Body of pancreas (tissue), 4 donors: ENCODE measurements at places on chromosomes 12 and 14.

- H3K36me3 ChIP-seq, result no peaks in the 10 kb centered on the region
- no peak within 1 kb of the TSS for H3K27ac ChIP-seq
- no peaks in the 10 kb centered on the region for H3K4me1 ChIP-seq
- no peak for DNase-seq
- H3K4me3 ChIP-seq, result no peak within 1 kb of the TSS
Observed at GRCh38 chr12:10098791-10099190, at the start of gene CLEC1A. Gene CLEC1A, minus strand, starts transcription at chr12:10098985. Its CDS starts 63 bp downstream, at chr12:10098922.

DNA sequence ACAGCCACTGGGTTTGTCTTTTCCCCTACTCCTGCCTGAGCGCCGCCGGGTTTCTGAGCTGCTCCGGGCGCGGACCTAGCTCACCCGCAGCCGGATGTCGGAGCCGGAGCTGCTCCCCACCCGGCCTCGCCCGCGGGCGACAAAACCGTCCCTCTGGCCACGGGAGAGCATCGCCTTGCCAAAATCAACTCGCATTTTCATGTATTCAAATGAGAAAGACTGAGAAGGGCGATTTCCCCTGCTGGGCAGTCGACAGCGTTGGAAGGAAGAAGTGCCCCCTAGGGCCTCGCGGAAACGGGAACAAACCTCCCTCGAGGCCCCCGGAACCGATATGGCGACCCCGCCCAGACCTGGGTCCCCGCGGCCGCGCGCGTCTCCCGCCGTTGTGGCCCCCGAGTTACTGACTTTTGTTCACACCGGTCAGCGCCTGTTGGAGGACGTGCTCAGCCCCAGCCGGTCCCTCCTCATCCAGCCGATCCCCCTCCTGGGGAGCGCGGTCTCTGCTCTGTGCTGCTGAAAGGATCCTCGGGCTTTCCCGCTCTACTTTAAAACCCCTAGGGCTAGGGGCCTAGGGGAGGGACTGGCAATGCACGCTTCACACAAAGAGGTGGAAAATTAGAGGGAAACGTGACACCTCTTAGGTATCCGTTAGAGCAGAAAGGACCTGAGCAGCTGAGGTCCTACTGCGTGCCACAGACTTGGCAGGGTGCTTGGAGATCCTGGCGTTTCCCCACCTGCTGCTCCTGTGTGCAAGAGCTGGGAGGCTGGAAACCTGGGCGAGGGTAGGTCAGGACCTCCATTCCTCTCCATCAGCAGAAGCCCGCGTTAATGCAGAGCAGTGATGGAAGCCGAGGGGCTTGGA is 4.3 kb downstream of the TTC6 start:
- H3K36me3 ChIP-seq, result no peaks in the 10 kb centered on the region
- peaks cover 61% of the 10 kb centered on the region for H3K27me3 ChIP-seq
- DNase-seq, result no peak
- no peak overlapping the region for H3K27ac ChIP-seq

- no peaks in the 10 kb centered on the region for H3K4me1 ChIP-seq
- H3K4me3 ChIP-seq, result no peak overlapping the region
- DNase-seq, result no peak
- no peaks in the 10 kb centered on the region for H3K36me3 ChIP-seq
- H3K27ac ChIP-seq, result no peak overlapping the region
- H3K27me3 ChIP-seq, result no peaks in the 10 kb centered on the region
Observed at GRCh38 chr14:33026850-33027430, 88.3 kb downstream of the NPAS3 start.

GRCh38 chr14:69537900-69538299 is 36.8 kb downstream of the CCDC177 start:
- H3K27me3 ChIP-seq, result no peaks in the 10 kb centered on the region
- no peak overlapping the region for H3K4me3 ChIP-seq
- no peaks in the 10 kb centered on the region for H3K4me1 ChIP-seq
- H3K36me3 ChIP-seq, result no peaks in the 10 kb centered on the region
- no peak for DNase-seq
